Urothelium cell line (cell line): ENCODE measurements at places on chromosomes 7 and 10.

GRCh38 chr7:13848681-13849131 is 140.8 kb downstream of the ETV1 start:
- DNase-seq, result no peak

GRCh38 chr7:29839921-29840320 is 33.6 kb downstream of the WIPF3 start:
- no peak for DNase-seq

DNA sequence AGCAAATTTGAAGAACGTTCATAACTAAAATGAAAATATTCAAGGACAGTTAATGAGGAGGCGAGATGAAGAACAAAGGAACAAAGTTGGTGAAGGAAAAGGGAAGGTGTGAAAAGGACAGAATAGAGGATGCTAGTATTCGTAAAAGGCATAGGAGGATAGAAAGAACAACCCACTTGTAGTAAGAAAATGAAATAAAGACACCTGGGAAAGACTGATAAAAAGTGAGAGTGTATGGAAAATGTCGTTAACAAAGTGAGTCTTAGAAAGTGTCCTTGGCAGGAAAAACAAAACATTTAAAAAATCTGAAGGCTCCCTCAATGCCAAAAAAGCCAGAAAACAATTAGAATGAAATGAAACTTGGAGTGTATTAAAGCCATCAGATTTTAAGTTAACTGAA is 29.6 kb upstream of the ZC3HAV1 start:
- no peak for DNase-seq

GRCh38 chr7:16594061-16594460 is 51.5 kb downstream of the ANKMY2 start:
- no peak for DNase-seq
